ENCODE measurements at places on chromosomes 5 and 9. TPM values are rescaled to one million over a fixed set of nuclear protein-coding genes. Genes with fewer than 3 reads are reported as not detected.

GRCh38 chr9:75002422-75003023, 25.6 kb downstream of the CARNMT1 start:
- H3K4me3 ChIP-seq: no peak overlapping the region
- H3K27ac ChIP-seq: no peak overlapping the region
- peaks cover 7% of the 10 kb centered on the region for H3K36me3 ChIP-seq
- DNase-seq: no peak
- no peaks in the 10 kb centered on the region for H3K4me1 ChIP-seq

GRCh38 chr9:101498323-101498722, 35.3 kb upstream of the RNF20 start:
- no peaks in the 10 kb centered on the region for H3K36me3 ChIP-seq
- H3K27me3 ChIP-seq: peaks cover 12% of the 10 kb centered on the region
- H3K4me1 ChIP-seq: no peaks in the 10 kb centered on the region
- no peak for DNase-seq
- H3K4me3 ChIP-seq: no peak overlapping the region

DNA sequence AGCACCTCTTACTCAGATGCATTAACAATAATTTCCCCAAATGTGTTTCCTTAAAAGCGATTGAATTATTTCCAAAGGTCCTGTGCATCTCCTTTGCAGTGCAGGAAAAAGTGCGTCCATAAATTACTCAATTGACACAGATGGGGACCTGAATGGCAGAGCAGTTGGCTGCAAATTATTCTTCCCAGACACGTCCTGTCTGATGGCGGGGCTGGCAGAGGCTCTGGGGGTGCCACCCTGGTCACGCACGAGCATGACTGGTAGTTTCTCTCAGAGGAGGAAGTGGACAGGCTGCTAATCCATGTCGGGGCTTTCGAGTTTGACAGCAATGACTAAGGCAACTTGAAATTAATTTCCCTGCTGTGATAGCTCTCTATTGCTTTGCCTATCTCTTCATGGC, 264.8 kb upstream of the BRINP1 start:
- no peak for DNase-seq
- H3K4me3 ChIP-seq: no peak overlapping the region
- H3K27ac ChIP-seq: no peak overlapping the region
- no peaks in the 10 kb centered on the region for H3K4me1 ChIP-seq

The ACOT12 gene
- total RNA-seq: not detected

DNA sequence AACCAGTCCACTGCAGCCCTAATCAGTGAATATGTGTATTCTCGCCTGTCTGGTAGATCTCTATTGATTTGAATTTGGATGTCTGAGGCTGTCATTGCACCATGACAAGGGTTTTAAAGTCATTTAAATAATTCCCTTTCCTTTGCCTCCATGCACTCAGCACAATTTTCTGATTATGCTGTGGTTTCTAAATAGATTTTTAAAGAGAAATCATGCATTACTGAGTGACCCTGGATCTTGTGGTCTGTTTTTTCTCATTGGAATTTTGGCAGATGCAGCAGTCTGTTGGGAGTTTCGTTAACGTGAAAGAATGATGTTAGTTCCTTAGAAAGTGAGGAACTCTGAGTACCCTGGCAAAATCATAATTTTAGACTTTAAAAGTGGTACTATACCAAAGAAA, 396.0 kb downstream of the LRRC70 start:
- no peak overlapping the region for H3K27ac ChIP-seq
- H3K27me3 ChIP-seq: no peaks in the 10 kb centered on the region
- H3K36me3 ChIP-seq: no peaks in the 10 kb centered on the region
- no peaks in the 10 kb centered on the region for H3K4me1 ChIP-seq
- DNase-seq: no peak
- no peak overlapping the region for H3K4me3 ChIP-seq

DNA sequence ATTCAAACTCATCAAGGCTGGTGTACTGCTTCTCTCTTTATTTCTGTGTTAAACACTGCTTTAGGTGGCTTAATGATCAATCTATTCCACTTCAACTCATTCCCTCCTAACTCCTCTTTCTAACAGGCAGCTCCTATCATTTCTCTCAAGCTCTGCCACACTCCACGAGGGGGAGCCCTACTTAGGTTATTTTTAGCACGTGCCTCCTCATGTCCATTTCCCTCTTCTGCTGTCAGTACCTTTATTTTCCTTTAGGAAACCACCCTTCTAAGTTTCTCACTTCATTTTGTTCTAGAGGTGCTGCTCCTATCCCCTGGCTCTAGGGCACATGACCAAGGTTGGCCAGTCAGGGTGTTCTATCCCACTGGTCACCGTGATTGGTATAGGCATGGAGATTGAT, 6.7 kb upstream of the BRINP1 start:
- no peaks in the 10 kb centered on the region for H3K4me1 ChIP-seq
- no peak overlapping the region for H3K27ac ChIP-seq
- H3K4me3 ChIP-seq: no peak overlapping the region
- peaks cover 2% of the 10 kb centered on the region for H3K27me3 ChIP-seq
- DNase-seq: no peak
- no peaks in the 10 kb centered on the region for H3K36me3 ChIP-seq

DNA sequence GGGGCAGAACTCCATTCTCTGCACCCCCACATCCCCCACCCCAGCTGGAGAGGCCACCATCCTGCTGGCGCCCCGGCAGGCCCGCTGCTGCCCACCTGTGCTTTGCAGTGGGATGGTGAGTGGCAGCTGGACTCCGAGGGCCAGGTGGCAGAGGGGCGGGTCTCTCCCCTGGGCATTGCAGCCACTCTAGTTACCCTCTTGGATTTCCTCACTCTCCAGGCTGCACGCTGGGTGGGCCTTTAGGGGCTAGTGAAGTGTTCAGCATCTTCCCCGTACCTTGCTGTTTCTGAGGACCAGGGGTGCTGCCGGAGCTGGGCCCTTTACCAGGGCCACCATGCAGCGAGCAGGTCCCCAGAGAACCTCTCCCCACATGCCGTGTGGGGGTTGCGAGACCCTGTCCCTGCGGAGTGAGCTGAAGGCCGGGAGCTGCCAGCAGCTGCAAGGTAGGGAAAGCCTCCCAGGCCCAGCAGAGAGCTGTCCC, 88.4 kb upstream of the SH3PXD2B start:
- no peaks in the 10 kb centered on the region for H3K27me3 ChIP-seq
- H3K4me1 ChIP-seq: no peaks in the 10 kb centered on the region
- no peaks in the 10 kb centered on the region for H3K36me3 ChIP-seq
- no peak overlapping the region for H3K4me3 ChIP-seq

The MRPL41 gene
- 55.5 TPM for total RNA-seq

The SMAD5 gene
- 19.0 TPM for total RNA-seq

DNA sequence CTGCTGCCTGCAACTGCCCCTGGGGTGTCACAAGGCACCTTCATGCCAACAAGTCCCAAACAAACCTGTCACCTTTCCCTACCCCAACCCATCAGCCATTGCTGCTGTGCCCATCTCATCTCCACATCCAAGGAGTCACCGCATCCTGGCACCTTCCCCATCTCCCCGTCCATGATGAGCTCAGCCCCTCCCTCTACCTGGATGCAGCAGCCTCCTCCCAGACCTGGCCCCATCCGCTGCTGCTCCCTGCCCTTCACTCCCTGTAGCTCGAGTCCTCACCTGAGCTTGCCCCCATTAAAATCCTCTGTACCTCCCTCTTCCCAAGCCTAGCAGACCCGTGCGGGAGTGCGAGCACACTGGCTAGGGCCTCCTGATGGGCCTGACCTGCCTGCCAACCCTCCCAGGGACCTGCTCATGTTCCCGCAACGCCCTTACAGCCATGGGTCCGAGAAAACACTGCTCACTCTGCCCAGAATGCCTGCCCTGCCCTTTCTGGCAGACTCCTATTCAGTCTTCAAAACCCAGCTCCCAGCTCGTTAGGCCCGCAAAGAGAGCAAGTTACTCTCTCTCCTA, 110.6 kb downstream of the ADAMTS2 start:
- no peak for DNase-seq
- no peak overlapping the region for H3K4me3 ChIP-seq
- no peak overlapping the region for H3K27ac ChIP-seq
- no peaks in the 10 kb centered on the region for H3K36me3 ChIP-seq
- H3K4me1 ChIP-seq: no peaks in the 10 kb centered on the region
- H3K27me3 ChIP-seq: no peaks in the 10 kb centered on the region

DNA sequence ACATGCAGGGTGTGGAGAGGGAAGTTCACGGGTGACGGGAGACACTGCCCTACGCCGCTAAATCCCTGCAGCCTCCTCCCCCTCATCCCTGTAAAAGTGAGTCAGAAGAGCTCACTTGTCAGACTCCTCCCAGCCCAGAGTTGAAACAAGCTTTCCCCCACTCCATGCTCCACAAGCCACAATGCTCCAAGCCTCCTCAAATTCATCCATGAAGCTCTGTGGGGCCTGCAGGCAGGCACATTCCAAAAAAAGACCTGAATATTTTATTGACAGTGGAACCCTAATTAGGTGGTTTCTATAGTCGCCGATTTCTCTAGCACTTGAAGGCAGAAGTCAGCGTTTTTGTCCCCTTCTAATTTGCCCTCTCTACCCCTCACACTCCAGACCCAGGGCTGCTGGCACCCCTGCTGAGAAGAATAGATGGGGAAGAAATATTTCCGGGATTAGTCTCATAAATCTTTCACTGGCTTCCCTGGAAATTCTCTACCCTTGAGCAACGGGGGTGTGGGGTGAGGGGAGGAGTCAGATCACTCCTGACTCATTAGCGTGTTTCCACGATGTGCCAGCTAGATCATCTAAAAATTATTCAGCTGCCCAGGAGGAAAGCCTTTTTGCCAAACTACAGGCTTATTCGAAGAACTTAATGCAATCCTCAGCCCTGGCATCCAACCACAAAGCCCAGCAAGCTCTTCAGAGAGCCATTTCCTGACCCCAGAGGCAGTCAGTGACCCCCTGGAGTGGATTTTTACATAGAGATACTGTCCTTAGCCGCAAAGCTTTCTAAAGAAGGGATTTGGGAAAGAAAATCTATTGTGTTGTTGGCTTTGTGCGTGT, 97.1 kb downstream of the ENC1 start:
- no peak overlapping the region for H3K4me3 ChIP-seq
- peaks cover 6% of the 10 kb centered on the region for H3K27me3 ChIP-seq

All from activated CD8-positive, alpha-beta T cell treated with anti-CD3 and anti-CD28 coated beads, Interleukin-2, amount 10 ng/mL, durations not matched to agents 7 days and 5 days (primary cell).